Naive thymus-derived CD4-positive, alpha-beta T cell (primary cell): ENCODE measurements at places on chromosomes 2 and 18. TPM values are rescaled to one million over a fixed set of nuclear protein-coding genes. Genes with fewer than 3 reads are reported as not detected.
A peak's percentile ranks its signal among the peaks of the same experiment; 100 is the strongest.

UGT1A8 gene
- total RNA-seq: not detected

CEP192 gene
- total RNA-seq: 38.4 TPM

EXOC6B gene
- total RNA-seq: 14.3 TPM

ASB18 gene
- not detected for total RNA-seq

- DNase-seq: no peak
These were observed 540.7 kb upstream of the ID2 start for GRCh38 chr2:8141079-8141707.

TIGD1 gene
- total RNA-seq: 9.4 and 9.7 TPM in 2 replicates

DNA sequence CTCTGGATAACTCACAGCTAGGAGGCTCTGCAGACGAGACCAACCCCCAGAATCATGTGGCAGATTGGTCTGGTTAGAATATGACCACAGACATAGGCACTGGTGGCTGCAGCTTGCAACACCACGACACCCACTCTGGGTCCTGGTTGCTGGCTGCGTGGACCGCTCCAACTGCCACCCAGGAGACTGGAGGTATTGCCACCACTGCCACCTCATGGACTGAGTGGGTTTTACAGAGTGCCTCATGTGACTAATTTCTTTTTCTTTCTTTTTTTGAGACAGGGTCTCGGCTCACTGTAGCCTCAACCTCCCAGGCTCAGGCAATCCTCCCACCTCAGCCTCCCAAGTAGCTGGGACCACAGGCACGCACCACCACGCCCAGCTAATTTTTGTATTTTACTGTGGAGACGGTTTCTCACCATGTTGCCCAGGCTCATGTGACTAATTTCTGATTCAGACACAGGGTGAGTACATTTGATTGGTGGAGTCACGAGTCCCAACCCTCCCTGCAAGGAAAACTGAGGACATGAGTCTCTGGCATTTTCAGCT, 29.9 kb upstream of the NT5DC4 start:
- DNase-seq: peak; percentile 46

CLEC4F gene
- total RNA-seq: 1.6 TPM

DNA sequence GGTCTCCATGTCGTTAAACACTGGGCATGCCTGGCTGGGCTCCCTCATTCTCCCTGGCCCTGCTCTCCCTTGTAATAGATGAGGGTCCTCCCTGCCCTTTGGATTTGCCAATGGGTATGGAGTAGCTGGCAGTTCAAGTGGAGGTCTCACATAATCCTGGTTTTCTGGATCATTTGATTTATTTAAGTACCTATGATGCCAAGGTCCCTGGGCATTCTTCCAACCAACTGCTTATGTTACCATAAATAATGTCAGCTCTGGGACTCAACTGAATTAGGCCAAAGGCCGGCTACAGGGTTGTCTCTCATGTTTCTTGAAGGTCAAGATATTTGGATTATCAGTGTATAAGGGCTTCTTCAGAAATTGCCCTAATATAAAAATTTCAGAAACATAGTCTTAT, 104.9 kb upstream of the LYPD6 start:
- no peak for DNase-seq

- DNase-seq: no peak
These were observed 19.2 kb upstream of the MAPRE3 start for GRCh38 chr2:26951236-26951635.

ATP6V1C2 gene
- not detected for total RNA-seq

GRCh38 chr2:208358758-208359631, 47.6 kb upstream of the PTH2R start:
- DNase-seq: no peak

- DNase-seq: no peak
These were observed 161.5 kb downstream of the PTGR3 start for GRCh38 chr18:75047240-75047961.

DNA sequence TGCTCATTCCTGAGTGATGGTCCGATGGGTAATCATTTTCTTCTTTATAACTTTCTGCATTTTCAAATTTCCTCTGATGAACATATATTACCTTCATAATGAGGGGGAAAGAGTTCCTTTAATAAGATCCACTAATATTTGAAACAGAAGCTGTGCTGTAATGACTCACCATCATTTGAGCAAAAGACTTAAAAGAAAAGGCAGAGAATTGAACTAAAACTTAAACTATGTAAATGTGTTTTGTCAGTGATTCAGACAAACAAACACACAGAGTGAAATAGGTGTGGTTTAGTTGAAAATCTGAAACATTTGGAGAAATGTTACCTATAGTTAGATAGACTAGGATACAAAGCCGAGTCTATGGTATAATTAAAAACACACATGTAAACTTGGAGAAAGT, 209.6 kb downstream of the STK39 start:
- no peak for DNase-seq

G6PC2 gene
- total RNA-seq: not detected

- DNase-seq: no peak
These were observed 1889.7 kb upstream of the CELF4 start for GRCh38 chr18:39455285-39455684.

DNA sequence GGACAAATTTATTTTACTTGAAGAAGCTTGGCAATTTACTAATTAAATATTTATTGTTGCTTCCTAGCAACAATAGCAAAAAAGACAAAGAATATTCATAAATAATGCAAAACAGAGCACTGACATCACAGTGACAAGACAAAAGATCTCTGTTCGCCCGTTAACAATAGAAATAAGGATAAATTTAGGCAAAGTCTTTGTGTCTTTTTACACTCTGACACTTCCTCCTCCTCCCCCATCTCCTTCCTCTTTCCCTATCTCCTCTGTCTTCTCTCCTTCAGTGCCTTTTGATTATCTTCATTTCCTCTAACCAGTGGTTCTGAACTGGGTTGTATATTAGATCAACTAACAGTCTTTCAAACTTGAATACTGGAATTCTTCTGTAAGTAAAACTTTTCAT, 808.4 kb downstream of the ERBB4 start:
- DNase-seq: no peak
